T1000 (cell line): ENCODE measurements at places on chromosomes 6 and 20.

- DNase-seq: no peak
Measured at GRCh38 chr20:42688576-42688975, 501.1 kb downstream of the PTPRT start.

- no peak for DNase-seq
Measured at GRCh38 chr6:125197795-125198269, 44.3 kb downstream of the TPD52L1 start.

- DNase-seq: no peak
Measured at GRCh38 chr6:74720923-74721322, 484.9 kb downstream of the COL12A1 start.

GRCh38 chr6:145315982-145316600 lies 419.2 kb downstream of the EPM2A start:
- DNase-seq: no peak

DNA sequence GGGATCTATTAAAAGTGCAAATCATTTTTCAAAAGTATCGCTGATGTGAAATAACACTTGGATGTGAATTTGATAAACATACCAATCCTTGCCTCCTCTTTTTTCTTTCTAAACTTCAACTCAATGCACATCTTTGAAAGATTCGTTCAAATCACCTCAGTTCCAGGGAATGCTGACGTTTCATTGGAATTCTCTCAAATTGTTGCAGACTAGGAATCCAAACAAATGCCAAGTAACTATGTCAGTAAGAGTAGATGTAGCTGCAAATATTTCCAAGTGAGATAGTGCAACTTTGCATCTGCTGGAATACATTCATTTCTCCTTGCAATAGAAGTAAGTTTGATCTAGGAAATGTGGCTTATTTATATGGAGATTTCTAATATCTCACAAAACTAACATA lies 220.7 kb downstream of the FUT9 start:
- no peak for DNase-seq

GRCh38 chr6:20554326-20554725 lies 20.1 kb downstream of the CDKAL1 start:
- no peak for DNase-seq

DNA sequence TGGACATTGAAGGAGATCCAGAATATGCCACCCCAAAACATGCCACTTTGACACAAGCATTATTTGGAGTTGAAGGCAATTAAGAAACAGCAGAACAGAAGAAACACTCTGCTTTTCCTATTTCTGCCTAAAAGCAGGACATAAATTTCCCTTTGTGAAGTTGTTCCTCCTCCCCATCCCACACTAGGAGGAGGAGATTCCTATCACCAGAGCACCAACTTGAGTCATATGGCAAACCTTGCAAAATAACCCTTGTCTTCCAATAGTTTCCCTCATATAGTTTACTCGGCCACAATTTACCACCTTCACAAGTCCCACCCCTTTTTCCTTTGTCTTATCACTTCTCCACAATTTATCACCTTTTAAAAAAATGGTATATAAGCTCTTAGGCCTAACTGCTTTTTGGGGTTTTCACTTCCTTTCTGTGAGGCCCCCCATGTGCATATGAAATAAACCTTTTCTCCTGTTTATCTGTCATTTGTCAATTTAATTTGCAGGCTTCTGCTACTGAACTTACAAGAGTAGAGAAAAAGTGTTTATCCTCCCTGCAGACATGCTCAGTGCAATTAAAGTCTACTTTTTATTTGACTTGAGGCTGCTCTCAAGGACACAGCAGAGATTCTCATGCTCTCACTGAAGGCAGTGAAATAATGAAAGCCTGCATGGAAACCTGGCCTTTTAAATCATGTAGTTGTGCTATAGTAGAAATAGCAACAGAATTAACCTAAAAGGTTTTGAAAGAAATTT lies 2.8 kb upstream of the RAB23 start:
- no peak for DNase-seq

DNA sequence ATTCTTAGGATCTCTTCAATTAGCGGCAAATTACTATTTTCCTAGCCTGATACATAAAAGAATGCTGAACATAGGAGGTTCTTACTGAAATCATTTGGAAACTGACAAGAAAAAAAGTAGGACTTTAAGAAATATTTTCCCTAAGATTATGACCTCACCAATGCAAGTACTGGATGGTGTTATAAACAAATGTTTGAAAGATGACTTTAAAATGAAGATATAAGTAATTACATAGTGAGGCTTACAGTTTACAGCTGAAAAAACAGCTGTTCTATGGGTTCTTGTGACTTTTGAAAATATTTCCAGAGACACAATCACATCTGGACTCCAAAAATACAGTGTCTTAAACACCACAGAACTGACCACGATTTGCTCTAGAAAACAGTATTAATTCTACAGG lies 64.9 kb downstream of the ADAT2 start:
- no peak for DNase-seq

- DNase-seq: no peak
Measured at GRCh38 chr6:106629859-106630163, 433 bp downstream of the QRSL1 start.

GRCh38 chr20:63628246-63628975 lies 1.5 kb upstream of the GMEB2 start:
- peak; percentile 40 for DNase-seq
